Vagina (tissue), 2 donors: ENCODE measurements at places on chromosomes 2 and 18. TPM values are rescaled to one million over a fixed set of nuclear protein-coding genes. Genes with fewer than 3 reads are reported as not detected.
A peak's percentile ranks its signal among the peaks of the same experiment; 100 is the strongest.

DNA sequence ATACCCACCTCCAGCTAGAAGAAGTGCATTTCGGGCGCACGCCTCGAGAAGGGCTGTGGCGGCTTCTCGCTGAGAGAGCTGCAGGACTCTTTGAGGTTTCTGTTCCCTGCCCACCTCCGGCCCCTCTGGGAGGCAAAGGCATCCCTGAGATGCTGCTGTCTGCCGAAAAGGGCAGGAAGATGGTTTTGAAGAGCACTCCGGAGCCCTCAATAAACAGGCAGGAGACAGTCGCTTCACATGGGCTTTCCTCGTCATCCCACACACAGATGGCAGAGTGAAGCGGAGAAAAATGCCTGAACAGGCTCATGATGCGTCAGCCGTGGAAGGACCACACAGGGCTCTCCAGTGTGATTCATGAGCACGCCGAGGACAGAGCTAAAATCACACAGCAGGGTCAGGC lies 25.4 kb upstream of the GLI2 start:
- H3K36me3 ChIP-seq, result no peaks in the 10 kb centered on the region
- no peaks in the 10 kb centered on the region for H3K27me3 ChIP-seq
- no peaks in the 10 kb centered on the region for H3K4me1 ChIP-seq
- H3K4me3 ChIP-seq, result no peak overlapping the region
- DNase-seq, result no peak
- no peak overlapping the region for H3K27ac ChIP-seq

GRCh38 chr2:127032621-127033020 lies 74.3 kb downstream of the BIN1 start:
- H3K27me3 ChIP-seq, result no peaks in the 10 kb centered on the region
- DNase-seq, result peak; percentile 16
- H3K4me3 ChIP-seq, result no peak overlapping the region
- no peaks in the 10 kb centered on the region for H3K4me1 ChIP-seq

DNA sequence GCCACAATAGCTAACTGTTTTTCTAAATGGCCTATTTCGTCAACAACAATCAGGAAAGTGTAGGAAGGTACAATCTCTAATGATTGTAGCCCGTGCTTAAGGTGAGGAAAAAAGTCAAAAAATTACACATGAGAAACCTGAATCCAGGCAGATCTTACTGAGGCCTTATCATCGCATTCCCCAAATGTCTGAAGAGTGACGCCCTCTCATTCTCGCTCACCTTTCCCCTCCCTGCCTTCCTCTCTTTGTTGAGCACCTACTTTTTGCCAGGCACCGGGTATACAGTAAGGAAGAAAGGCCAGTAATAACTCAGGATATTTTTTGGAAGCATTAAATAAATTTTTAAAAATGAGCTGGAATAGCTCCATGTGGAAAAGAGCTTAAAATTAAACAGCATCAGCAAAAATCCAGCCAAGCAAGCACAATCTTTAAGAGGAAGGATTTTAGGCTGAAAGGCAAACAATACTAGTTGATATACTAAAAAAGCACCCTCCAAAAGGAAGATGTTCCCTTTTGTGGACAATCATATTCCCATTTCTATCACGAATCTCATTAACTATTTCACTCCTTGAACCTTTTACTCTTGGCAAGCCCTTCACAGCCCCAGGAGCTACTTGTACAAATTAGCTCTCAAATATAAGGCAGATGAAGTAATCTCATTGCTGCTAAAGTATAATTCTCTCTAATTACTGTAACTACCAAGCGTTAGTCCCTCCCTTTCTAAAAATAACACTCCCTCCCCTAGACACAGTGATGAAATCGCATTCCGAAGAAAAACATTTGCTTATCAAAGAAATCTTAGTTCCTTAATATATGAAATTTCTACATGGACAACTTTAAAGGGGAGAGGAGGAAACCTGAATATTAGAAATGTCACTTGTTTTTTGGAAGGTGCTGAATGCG lies 40.0 kb downstream of the STAT1 start:
- DNase-seq, result no peak
- H3K4me3 ChIP-seq, result no peak overlapping the region
- no peaks in the 10 kb centered on the region for H3K4me1 ChIP-seq
- no peaks in the 10 kb centered on the region for H3K36me3 ChIP-seq
- no peak overlapping the region for H3K27ac ChIP-seq

DNA sequence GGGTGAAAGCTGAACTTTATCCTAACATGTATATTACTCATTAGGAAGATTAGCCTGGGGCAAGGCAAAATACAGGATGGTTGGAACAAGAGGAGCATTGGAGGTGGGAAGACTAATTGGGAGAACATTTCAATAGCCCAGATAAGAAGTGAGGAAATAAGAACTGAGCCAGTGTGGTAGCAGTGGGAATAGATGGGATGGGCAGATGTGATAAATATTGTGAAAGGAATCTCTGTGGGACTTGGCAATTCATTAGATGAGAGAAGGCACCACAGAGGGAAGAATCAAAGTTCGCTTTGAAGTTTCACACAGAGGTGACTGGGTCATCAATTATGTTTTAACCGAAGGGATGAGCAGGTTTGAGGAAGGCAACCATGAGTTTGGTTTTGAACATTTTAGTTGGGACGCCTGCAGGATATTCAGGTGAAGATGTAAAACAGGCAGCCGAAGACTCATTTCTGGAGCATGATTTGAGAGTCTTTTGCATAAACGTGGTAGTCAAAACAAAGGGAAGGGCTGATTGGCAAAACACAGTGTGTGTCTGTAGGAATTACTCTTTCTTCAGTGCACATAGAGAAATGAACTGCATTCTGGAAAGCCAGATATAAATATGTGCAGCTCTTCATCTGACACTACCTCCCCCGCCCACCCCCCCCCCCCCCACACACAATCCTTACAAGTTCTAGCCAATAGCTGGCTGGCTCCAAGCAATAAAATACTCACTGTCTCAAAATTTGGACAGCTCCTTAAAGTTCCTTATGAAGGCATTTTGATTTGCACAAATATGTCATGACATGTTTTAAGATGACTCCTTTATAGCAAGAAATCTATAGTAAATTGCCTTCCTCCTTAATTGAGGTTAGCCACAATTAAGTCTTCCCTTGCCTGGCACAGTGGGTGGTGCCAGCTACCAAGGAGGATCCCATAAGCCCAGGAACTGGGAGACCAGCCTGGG lies 1.9 kb upstream of the SLC1A4 start:
- H3K4me3 ChIP-seq, result peak overlapping the region; percentile 88
- DNase-seq, result no peak
- peaks cover 52% of the 10 kb centered on the region for H3K4me1 ChIP-seq

- H3K27ac ChIP-seq, result peak overlapping the region; percentile 76
- no peaks in the 10 kb centered on the region for H3K36me3 ChIP-seq
- peaks cover 9% of the 10 kb centered on the region for H3K4me1 ChIP-seq
Measured at GRCh38 chr2:224039770-224040440, 819 bp upstream of the SERPINE2 start.

DNA sequence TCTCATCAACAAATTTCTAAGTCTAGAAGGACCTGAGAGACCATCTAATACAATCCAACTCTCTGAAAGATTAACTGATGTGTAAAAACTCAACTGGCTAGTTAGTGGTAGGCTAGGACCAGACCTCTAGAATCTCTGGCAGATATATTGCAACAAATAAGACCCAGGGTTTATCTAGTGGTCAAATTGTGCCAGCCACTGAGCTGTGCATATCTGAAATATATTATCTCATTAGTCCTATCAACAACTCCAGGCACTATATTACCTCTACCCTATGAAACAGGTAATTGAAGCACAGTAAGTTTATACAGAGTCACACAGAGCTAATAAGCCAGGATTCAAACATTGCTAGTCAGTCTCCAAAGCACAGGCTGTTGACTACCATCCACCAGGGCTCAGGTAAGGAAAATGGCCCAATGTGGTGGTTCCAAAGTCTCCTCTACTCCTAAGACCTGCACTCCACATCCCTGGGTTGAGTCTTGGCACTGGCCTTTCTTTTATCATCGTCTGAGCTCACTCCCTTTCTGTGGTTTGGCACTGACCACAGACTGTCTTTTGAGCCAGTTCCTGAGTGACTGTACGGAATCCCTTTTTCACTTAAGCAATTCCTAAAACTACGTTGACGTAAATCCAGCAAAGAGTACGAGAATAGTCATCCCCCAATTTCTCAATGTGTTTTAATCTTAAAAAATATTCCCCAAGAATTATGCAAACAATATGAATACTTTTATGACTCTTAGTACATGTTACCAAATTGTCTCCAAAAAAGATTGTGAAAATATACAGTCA lies 11.9 kb upstream of the PID1 start:
- H3K4me3 ChIP-seq, result no peak overlapping the region
- no peak for DNase-seq
- no peaks in the 10 kb centered on the region for H3K27me3 ChIP-seq

DNA sequence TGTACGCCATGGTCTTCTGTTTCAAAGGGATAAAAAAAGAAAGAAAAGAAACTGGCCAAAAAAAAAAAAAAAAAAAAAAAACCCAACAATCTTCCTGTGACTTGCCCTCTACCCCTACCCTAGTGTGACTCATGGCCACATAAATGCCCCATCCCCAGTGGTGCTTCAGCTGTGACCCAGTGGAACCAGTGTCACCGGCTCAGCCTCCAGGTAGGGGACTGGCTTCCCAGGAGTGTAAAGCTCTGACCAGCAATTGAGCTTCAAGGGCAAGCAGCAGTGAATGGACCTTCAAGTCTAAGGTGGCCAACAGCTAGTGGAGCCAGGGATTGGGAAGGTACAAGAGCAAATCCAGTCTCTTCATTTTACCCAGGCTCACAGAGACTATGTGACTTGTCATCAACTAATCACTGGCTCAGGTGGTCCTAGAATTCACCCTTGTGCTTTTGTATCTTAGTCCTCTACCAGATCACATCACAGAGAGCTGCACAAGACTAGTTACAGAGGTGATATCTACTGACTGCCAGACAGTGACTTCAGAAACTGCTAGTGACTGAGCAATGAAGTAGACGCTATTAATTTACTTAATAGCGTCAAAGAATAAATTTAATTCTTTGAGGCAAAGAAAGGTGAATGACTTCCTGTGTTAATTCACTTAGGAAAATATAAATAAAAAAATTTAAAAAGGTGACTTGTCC lies 1.3 kb upstream of the TGFBRAP1 start:
- DNase-seq, result no peak
- no peak overlapping the region for H3K27ac ChIP-seq
- H3K4me1 ChIP-seq, result peaks cover 30% of the 10 kb centered on the region
- no peaks in the 10 kb centered on the region for H3K36me3 ChIP-seq
- no peaks in the 10 kb centered on the region for H3K27me3 ChIP-seq

GRCh38 chr2:54558188-54559005 lies 102.3 kb downstream of the SPTBN1 start:
- H3K27me3 ChIP-seq, result no peaks in the 10 kb centered on the region
- H3K4me1 ChIP-seq, result peaks cover 68% of the 10 kb centered on the region
- DNase-seq, result no peak

DNA sequence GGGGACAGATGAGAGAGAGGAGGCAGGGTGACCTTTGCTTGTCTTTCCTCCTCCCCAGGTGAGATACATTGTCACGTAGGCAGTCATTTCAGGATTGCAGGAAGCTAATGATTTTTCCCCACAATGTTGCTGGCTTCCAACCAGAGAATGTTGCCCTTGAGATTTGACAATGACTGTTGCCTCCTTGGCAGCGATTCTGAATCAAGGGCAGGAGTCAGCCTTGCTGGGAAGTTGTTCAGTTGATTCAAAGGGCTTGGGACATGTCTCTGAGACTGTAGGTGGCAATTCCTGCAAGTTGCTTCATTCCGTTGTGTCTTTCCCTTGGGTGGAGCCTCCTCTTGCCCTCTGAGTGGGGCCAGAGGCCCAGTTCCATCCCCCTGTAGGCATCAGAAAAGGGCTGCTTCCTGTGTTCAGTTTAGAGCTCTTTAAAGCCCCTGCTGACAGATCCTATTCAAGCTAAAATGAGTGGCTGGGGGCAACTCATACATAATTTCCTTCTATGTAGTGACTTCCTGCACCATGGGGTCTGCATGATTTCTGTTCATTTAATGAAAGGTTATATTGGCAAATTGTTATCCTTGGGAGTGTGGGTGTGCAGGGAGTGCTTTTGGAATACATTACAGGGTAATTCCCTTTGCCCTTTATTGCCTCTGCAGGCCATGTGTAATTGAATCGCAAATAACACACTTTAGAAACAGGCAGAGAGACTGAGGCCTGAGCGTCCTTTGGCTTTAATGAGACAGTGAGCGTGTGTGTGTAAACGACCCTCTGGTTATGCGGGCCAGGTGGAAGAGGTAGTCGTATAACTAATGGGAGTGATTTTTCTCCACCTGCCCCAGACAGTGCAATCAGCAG lies 52.4 kb downstream of the GPR39 start:
- H3K27ac ChIP-seq, result no peak overlapping the region
- H3K4me3 ChIP-seq, result no peak overlapping the region
- no peak for DNase-seq
- no peaks in the 10 kb centered on the region for H3K27me3 ChIP-seq
- no peaks in the 10 kb centered on the region for H3K4me1 ChIP-seq

DNA sequence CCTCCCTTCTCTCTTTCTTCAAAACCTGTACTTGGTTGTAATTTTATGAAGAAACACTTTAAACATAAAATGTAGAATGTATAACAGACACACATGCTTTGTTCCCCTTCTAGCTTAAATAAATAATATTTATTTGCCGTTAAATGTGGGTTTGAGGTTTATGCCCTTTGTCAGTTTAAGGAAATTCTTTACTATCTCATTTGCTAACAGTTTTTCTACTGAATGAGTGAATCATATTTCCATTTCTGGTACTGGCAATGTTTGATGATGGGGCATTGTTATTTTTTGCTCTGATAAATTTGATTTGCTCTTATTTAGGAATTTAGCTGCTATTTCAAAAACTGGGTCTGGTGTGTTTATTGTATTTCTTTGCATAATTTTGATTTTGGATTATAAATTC lies 555.6 kb downstream of the CCDC85A start:
- no peak for DNase-seq
- H3K36me3 ChIP-seq, result no peaks in the 10 kb centered on the region
- no peak overlapping the region for H3K4me3 ChIP-seq
- H3K4me1 ChIP-seq, result no peaks in the 10 kb centered on the region

GRCh38 chr18:44882163-44882868 lies 201.6 kb downstream of the SETBP1 start:
- no peak for DNase-seq
- H3K27me3 ChIP-seq, result no peaks in the 10 kb centered on the region
- H3K27ac ChIP-seq, result no peak overlapping the region
- H3K4me1 ChIP-seq, result peaks cover 6% of the 10 kb centered on the region

The OTOS gene
- total RNA-seq, result not detected

The STON1 gene
- 48.1 TPM for total RNA-seq

The SLC9A2 gene
- total RNA-seq, result not detected

The FAM110C gene
- 27.3 TPM for total RNA-seq
